ENCODE measurements at places on chromosomes 3 and 15.

DNA sequence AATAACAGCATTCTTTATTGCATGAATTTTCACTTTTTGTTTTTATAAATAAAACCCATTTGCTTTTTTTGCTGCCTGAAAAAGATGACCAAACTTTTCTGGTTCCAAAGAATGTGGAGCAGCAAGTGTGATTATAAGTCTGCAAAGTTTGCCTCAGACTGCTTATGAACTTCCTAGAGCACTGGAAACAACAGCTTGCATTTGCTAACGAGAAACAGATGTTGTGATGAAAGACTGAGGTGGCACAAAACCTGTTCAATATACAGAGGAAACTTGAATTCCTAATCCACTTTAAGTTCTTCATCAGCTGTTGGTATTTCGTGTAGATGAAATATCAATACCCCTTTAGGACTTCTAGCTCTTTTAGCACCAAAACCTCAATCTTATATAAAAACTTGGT lies 9.3 kb downstream of the ZPLD1 start:
- no peak for DNase-seq

DNA sequence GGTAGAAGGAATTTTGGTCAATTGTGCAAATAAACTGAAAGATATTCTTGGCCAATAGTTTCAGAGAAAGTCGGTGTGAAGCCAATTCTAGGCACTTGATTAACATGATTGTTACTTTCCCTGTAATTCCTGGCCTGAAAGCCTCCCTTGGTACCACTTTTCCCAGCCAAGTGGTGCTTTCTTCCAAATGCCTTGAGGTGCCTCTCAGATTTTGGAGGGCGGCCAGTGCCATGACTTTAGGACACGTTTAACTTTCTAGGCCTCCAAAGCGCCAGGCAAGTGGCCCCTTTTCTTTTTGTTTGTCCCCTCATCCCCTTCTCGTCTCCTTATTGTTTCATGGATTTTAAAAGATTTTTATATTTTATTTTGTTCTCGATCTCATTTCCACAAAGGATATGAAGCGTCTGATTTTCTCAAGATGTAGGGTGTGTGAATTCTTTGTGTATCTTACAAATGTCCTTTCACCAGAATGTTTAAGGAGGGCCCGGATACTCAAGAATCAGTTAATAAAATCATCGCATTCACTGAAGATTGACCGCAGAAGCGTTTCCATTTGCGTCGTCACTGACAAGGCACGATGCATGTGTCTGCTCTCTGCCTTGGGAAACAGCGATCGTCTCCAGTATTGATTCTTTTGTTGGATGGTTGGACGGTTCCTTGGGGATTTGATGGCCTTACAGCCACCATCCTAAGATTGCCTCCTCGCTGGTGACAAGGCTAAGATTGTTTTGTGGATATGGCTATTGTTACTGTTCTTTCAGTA lies 87.8 kb downstream of the ASB7 start:
- DNase-seq = no peak

GRCh38 chr3:99509224-99509623 lies 129.2 kb upstream of the COL8A1 start:
- no peak for DNase-seq

GRCh38 chr15:70704731-70705130 lies 58.6 kb downstream of the UACA start:
- DNase-seq = no peak

DNA sequence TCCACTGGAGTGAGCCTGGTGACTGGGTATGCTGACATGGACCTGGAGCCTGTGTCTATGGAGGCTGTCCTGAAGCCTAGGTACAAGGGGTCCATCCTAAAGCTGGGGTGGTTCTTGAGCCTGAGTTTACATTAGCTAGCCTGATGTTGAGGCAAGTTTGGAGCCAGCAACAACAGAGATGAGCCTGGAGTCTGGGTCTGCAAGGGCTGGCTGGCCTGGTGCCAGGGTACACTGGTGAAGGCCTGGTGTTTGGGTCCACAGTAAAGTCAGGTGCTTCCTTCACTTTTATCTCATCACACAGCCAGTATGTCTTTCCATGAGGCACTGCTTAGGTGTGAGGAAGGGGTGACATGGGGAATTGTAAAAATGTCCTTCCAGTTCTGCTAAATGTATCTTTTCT lies 49.5 kb downstream of the TP63 start:
- DNase-seq = no peak

DNA sequence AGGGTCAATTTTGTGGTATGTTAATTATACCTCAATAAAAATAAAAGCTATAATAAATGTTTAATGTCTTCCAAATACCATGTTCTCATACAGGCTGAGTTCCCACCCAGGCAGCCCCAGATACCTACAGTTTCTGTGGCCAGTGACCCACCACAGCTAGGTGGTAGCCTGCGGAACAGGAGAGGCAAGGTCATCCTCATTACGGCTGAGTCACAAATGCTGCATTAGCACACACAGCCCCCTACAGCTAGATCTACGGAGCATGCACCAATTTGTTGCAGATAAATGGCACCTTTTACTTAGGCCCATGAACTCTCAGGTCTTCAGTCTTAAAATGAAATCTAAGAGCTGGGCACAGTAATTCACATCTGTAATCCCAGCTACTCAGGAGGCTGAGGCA lies 5.1 kb downstream of the SPATA12 start:
- no peak for DNase-seq

DNA sequence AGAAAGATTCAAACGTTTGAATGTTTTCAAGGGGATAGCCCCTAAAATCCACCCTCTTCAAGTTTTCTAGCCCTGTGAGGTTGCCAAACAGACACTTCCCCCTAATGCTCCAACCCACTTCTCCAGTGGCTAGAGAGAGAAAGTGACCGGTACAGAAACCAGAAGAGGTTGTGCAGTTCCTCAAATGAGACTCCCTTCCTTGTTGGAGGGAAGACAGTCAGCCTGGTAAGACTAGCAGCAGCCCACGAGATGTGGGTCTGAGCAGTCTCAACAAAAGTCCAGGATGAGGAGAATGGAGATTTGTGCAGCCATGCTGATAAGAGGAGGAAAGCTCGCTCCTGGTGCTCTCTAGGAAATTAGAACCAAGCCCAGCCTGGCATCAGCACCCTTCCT lies 222.8 kb upstream of the TPRG1 start:
- no peak for DNase-seq

DNA sequence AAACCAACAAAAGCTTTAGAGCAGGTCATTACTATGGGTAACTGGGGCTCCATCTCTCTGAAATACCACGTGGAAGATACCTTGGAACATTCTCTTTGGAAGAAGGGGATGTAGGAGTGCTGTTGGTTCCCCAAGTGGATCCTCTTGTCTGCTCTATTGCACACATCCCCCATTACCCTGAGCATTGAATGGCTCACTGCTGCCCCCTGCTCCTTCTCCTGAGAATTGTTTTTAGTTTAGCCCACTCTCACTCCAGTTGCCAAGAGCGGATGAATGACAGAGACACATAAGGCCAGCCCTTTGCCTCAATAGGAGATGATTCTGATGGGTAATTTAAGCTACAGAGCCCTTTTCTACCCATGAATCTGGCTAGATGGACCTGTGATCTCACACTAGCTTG lies 135.6 kb upstream of the SUCLG2 start:
- peak; percentile 0 for DNase-seq

- DNase-seq = no peak
Measured at GRCh38 chr3:149850787-149851584, 38.0 kb downstream of the RNF13 start.

DNA sequence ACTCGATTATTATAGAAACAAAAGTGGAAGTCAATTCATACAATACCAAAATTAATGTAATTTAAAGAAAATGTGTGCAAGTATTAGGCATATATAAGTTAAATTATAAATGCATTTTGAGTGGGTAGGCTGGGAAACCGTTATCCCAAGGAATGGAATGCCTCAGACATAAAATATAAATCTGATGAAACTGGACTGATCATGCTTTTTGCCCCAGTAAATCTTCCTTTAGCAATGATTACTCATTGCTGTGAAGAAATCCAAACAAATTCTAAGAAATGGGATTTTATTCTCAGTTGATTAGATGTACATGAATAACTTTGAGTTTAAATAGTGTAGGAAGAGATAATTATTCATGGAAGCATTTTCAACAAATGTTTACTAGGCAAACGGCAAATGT lies 185.5 kb upstream of the KCNMB2 start:
- DNase-seq = no peak

- DNase-seq = no peak
Measured at GRCh38 chr3:13655061-13655913, 106.4 kb downstream of the FBLN2 start.

GRCh38 chr3:155889212-155889611 lies 18.8 kb downstream of the GMPS start:
- DNase-seq = no peak

DNA sequence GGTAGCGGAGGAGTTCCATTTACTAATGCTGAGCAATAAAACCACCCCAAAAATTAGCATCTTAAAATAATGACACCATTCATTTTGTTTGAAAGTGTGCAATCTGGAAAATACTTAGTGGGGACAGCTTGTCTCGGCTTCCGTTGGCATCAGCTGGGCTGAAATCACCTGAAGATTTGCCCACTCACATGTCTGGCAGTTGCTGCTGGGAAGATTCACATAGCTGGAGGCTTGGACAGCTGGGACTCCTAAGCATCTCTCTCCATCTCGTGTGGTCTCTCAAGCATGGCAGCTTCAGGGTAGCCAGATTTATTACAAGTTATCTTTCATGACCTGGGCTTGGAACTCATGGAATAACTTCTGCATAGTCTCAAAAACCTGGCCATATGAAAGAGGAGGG lies 38.4 kb upstream of the BFSP2 start:
- DNase-seq = no peak

DNA sequence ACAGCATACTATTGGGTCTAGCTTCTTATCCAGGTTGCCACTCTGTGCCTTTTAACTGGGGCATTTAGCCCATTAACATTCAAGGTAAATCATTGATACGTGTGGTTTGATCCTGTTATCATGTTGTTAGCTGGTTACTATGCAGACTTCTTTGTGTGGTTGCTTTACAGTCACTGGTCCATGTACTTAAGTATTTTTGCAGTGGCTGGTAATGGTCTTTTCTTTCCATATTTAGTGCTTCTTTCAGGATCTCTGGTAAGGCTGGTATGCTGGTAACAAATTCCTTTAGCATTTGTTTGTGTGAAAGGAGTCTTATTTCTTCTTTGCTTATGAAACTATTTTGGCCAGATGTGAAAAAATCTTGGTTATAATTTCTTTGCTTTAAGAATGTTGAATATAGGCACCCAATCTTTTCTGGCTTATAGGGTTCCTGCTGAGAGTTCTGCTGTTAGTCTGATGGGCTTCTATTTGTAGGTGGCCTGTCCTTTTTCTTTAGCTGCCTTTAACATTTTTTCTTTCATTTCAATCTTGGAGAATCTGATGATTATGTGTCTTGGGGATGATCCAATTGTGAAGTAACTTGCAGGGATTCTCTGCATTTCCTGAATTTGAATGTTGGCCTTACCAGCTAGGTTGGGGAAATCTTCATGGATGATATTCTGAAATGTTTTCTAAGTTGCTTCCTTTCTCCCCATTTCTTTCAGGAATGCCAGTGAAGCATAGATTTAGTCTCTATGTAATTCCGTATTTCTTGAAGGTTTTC lies 39.3 kb downstream of the CCR1 start:
- DNase-seq = no peak

- no peak for DNase-seq
Measured at GRCh38 chr3:52887166-52887565, 10.2 kb downstream of the STIMATE start.

DNA sequence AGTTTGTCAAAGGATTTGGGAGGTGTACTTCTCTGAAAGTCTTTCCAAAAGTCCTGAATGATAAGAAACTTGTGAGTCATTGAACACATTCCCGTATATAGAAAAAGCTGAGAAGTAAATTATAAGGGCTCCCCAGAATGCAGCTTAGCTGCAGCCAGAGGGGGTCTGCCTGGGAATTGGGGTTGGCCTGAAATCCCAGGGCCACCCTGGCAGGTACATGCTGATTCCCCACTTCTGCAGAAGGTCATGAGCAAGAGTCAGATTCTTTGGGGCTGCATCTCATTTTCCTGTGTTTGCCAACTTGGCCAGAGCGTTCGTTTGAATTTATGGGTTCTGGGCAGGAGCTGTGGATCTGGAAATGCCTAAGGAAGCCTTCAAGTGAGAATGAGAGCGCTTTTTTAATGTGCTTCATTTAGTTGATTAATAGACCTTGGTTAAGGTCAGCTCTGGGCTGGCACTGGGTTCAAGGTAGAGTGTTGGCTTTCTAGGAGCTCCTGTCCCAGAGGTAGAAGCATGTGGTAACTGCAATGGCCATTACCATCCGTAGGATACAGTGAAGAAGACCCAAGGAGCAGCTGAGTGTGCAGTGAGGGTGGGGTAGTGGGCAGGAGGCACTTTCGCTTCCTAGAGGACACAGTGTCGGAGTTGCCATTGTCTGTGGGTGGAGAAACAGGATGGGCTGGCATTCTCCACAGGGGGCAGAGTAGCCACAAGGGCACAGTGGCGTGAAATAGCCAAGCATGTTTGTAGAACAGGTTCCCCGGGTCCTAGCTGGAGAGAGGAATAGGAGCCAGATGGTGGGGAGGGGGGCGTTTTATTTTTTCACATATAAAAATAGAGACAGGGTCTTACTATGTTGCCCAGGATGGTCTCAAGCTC lies 3.2 kb downstream of the SLC6A6 start:
- DNase-seq = no peak

GRCh38 chr15:74123131-74123429 lies 7.3 kb upstream of the ISLR2 start:
- DNase-seq = no peak

- DNase-seq = no peak
Measured at GRCh38 chr3:81851176-81851575, 89.7 kb upstream of the GBE1 start.

- no peak for DNase-seq
Measured at GRCh38 chr3:132354916-132355702, 37.9 kb downstream of the ACP3 start.

GRCh38 chr3:123314359-123315270 lies 112.9 kb downstream of the SEC22A start:
- DNase-seq = peak; percentile 9

DNA sequence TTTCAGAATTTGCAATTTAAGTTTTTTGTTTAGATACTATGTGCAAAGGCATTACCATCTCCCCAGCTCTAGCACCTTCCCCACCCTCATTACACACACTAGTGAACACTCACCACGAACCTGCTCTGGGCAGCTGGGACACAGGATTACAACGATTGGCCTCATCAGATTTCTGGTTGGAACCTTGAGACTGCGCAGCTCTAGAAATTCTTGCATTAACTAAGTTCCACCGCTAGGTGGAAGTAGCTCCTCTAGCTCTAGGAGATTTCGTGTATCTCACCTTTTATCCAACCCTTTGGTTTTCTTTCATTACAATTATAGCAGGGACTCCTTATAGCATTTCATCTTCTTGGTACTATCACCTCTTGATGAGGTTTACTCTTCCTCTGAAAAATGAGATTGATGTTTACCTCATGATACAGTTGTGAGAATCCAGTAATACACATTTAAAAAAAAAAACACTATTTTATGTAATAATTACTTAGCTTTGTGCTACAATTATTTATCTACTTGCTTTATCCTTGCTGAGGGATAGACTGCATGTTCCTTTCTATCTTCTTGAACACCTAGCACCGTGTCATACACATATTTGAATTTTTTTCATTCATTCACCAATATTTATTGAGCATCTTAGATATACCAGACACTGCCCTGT lies 28.7 kb upstream of the PLOD2 start:
- DNase-seq = peak; percentile 64
